ENCODE measurements at places on chromosomes 1 and 21.

- DNase-seq: no peak
Observed at GRCh38 chr1:110605901-110606656, at the start of gene KCNA2. TSS of gene KCNA2 (minus strand) at chr1:110606358. CDS start at chr1:110604782, 1,576 bp downstream.

GRCh38 chr1:206799311-206799710 lies 27.0 kb upstream of the IL10 start:
- DNase-seq: no peak

DNA sequence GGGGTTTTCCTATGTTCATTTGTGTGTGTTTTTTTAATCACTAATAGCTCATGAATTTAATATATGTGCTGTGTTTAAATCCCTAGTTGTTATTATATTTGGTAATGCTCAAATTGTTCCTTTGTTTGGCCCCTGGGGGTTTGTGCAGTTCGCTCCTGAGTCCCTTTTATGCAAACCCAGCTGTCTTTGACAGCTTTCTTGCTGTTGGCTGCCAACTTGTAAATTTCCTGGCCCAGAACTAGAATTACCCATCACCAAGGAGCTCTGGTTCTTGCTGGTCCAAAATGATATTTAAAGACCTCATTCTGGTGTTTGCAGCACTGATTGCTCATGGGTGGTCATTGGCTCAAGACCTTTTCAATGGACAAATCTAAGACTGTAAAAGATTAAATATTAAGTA lies 39.6 kb upstream of the PGBD5 start:
- DNase-seq: no peak

GRCh38 chr1:204398197-204399125 lies 13.2 kb downstream of the PPP1R15B start:
- no peak for DNase-seq

DNA sequence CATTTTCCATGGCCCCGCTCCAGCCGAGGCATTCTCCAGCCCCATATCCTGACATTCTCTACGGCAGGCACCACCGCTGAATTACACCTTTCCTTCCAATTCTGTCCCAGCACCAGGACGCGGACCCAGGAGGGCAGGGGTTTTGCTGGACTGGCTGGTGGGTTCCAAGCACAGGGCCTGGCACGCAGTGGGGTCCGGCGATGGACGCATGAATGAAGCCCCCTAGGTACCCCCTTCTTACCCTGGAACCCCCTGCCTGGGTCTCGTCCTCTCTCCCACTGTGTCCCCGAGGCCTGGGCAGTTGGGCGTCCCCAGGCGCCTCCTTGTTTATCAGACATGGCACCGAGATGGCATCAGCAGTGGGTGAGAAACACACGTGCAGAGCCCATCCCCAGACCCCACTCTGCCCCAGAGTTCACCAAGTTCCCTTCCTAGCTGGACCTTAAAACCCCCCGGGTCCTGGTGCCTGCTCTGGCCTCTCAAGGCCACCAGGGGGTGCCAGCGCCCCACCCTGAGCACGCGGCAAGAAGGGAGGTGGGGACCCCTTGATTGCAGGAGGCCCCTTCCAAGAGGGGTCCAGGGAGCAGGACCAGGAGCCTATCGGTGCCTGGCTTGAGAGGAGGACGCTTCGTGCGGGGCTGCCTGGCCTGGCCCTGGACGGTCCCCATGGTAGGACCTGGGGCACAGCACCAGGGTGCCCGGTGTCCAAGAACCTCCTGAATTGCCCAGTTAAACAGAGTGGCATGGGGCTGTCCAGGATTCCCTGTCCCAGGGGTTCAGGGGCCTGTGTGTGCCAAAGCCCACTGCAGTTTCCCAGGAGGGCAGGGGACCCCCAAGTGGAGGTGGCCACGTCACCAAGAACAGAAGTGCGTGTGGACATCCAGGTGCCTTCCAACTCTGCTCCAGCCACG lies 46.1 kb downstream of the MEGF6 start:
- DNase-seq: no peak

GRCh38 chr1:231057410-231057809 lies 17.4 kb upstream of the FAM89A start:
- no peak for DNase-seq

- no peak for DNase-seq
Observed at GRCh38 chr1:177983482-177984135, 13.8 kb upstream of the SEC16B start.

GRCh38 chr21:21921410-21922232 lies 923.4 kb downstream of the NCAM2 start:
- no peak for DNase-seq

DNA sequence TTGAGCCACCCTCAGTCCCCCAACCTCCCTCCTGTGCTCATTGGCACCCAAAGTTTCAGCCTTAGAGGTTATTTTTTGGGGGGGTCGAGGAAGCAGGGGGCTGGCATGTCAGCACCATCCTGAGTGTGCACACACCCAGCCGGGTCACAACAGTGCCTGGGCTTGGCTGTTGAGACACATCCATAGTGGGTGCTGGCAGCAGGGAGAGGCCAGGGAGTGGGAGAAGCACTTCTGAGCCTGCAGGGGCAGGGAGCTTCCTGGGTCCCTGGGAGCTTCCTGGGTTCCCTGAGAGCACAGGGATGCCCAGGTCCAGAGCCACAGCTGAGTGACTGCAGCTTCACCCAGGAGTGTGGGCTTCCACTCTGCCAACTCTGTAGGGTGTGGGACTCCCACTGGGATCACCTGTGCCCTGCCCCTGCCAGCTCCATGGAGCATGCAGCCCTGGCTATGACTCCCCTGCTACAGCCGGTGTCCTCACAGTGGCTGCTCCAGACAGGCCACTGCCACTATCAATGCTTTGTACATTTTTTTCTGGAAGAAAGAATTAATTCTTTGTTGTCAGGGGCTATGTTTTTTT lies 240.4 kb downstream of the PTGER3 start:
- no peak for DNase-seq

GRCh38 chr1:168097921-168098528 lies 38.7 kb downstream of the GPR161 start:
- no peak for DNase-seq

- no peak for DNase-seq
Observed at GRCh38 chr1:101187297-101187696, 49.5 kb upstream of the S1PR1 start.

GRCh38 chr1:27588256-27589232 lies 15.4 kb downstream of the AHDC1 start:
- no peak for DNase-seq

GRCh38 chr1:43270421-43271095 lies 775 bp downstream of the TMEM125 start:
- no peak for DNase-seq

DNA sequence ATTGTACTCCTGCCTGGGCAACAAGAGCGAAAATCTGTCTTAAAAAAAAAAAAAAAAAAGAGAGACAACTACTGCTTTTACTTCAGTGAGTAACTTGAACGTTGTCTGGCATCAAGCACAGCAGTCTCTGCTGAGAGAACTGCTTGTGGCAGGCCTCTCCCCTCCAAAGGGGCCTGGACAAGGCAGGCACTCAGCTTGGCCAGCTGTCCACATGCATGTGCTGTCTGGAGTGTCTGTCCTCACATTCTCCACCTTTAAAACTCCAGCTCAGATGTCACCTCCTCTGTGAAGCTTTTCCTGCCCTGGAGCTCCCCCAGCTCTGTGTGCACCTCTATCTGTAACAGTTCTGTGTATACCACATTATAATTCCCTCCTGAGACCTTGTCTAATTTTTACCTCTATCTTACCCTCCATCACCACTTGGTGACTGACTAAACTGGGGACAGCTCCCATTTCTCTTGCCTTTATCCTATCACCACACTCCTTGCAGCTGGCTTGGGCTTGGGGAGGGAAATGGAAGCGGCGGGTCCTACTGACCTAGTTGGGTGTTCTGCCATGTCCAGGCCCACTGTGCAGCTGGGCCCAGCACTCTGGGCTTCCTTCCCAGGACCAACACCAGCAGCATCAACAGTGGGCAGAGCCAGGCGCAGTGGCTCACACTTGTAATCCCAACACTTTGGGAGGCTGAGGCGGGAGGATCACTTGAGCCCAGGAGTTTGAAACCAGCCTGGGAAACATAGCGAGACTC lies 71.4 kb upstream of the ARTN start:
- no peak for DNase-seq

- no peak for DNase-seq
Observed at GRCh38 chr1:211118407-211119102, 15.4 kb downstream of the KCNH1 start.

DNA sequence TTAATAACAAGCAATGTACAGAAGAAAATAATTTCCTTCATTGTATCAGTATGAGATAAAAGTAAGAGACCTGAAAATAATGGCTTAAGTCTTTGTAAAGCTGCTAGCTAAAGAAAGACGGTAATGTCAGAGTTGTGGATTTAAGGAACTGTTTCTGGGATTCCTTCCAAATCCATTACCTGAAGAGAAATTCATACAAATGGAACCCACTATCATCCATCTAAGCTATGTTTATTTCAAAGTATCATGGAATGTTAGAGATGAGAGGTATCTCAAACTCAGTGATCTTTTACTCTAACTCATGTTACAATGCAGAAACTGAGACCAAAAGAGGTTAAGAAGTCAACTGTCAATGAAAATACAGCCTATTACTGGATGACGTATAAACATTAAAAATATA lies 197.7 kb downstream of the DENND1B start:
- DNase-seq: no peak

GRCh38 chr1:18407166-18408045 lies 73.3 kb upstream of the KLHDC7A start:
- no peak for DNase-seq

DNA sequence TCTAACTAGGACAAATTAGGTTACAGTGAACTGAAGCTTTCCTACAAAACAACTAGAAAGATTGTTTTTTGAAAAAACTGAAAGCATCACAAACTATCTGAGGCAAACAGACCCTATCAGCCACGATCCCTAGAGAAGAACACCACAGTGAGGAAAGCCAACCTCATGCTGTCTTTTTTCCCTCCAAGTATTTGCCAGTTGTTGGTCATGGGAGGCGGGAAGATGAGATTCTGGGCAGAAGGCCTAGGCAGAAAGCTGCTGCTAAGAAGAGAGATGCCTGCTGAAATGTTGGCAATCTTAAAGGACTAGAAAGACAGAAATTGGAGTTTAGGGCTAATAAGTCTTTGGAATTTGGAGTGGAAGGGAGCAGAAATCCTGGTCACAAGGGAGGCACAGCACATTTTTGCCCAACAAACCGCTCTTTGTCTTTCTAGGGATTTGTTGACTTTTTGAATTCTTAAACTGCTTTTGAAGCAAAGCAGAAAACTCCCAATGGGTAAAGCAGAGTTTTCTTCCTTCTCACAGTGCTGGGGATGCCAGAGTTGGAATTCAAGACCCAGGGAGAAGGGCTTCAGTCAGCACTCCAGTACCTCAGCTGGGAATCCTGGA lies 83.9 kb downstream of the MT1HL1 start:
- no peak for DNase-seq

DNA sequence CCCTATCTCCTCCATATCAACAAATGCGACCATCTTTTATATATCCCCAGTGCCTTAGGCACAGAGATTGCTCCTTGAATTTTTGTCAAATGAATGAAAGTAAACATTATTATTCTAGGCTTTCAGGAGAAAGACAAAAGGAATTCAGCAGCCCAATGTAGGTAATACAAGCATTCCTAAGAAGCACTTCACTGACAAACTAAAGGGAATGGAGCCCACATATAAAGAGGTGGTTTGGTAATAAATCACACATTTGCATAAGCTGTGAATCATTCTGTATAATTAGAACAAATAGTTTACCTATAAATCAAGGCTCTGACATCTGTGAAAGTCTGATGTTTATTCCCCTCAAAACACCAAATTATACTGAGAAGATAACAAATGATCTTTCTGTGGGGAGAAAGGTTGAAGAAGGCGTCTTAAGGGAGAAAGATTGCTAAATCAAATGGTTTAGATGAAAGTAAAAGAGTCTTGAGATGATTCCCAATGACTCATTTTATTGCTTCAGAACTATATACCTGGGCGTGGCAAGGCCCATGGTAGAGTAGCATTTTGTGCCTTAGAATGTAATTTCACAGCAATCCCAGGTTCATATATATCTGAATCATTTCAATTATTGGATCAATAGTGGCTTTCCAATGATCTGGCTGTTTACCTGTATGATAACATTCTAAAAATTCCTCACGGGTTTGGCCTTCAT lies 558.1 kb downstream of the AGBL4 start:
- no peak for DNase-seq

DNA sequence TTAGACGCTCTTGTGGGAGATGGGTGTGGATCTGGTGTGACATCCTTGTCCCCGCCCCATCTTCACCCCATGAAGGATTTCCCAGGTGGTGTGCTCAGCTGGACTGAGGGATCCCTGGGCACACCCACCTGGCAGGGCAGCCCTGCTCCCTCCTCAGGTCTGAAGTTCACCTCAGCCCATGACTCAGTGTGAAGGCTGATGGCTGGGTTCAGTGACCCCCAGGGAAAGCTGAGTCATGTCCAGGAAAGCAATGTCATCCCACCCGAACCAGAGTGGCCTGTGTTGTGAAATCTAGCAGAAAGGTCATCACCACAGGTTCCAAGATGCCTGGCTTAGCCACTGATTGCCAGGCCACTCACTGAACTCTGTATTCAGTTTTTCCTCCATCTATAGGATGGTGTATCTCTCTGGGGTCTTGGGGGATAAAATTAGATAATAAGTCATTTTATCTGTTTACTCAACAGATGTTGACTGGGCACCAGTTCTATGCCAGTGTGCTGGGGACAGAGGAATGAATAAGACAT lies 97.7 kb upstream of the JUN start:
- no peak for DNase-seq

DNA sequence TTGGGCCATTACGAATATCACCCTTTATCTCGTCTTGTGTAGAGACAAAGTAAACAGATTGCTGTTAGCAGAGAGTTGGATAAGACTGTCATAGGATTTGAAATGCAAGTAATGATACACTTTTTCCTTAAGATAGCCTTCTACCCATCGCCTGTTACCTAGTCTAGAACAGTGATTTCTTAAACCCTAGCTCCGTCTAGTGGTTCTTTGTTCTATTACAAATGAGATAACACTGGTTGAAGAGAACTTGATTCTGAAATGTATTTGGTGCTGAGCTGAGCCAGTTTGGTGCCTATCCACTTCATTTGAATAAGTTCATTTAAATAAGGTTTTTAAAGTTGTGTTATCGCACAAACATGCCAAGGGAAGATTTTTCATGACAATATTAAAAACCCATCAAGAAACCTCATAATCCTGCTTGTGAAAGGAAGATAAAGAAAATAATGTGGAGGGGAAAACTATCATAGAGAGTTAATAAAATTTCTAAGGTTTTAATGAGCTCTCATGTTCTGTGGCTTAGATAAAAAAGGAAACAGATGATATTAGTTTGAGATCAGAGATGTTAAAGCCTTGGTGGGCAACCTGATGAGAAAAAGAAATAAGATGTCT lies 1.5 kb upstream of the KCNH1 start:
- no peak for DNase-seq

DNA sequence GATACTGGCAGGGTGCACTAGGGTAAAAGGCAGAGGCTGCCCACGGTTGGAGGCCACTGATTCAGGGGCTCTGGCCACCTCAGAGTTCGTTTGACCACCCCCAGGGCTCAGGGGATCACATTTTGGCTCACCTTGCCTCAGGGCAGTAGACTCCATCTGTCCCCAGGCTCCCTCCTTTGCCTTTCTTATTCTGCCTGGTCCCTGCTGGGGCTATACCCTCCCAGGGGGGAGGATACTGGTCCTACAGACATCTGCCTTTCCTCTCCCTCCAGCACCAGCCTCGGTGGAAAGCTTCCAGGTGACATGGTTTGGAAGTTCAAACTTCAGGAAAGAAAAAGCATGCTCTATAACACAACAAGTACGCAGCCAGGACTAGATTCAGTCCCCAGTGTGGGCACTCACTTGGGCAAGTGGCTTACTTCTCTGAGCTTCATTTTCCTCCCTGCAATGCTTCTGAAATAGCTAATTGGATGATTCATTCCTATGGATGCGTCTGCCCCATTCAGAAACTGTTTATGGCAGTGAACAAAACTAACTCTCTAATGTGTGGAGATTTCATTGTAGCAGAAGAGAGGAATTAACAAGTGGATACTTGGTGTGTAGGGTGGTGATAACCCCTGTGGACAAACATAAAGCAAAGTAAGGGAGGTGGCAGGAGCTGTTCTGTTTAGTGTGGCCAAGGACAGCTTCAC lies 154.8 kb downstream of the TRABD2B start:
- no peak for DNase-seq
